SJSA1 (cell line): ENCODE measurements at places on chromosomes 12 and 14. TPM values are rescaled to one million over a fixed set of nuclear protein-coding genes. Genes with fewer than 3 reads are reported as not detected.

Gene LRTM2
- not detected in 2 replicates for total RNA-seq

Gene SERPINA5
- 0.42 TPM in 1 of 2 replicates, not detected in the other for total RNA-seq

Gene TMCC3
- 0.81 and 1.9 TPM in 2 replicates for total RNA-seq

Gene MUCL1
- not detected in 2 replicates for total RNA-seq

DNA sequence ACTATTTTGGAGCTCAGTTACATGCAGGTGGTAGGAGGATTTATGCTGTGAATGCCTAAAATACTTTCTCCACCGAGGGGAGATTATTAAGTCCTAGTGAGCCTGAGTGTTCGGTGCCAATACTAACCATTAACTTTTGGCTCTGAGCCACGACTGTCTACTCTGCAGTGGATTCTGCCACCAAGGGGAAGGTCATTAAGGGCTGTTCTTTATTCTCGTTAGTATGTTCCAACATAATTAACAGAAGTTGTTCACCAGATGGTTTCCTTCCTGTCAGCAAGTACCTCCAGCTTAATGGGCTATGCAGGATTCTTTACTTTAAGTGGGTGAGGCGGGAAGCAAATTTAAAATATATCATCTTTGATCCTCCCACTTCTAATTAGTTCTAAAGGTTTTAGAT, 326.3 kb downstream of the BMP4 start:
- H3K4me1 ChIP-seq = no peaks in the 10 kb centered on the region
- no peaks in the 10 kb centered on the region for H3K36me3 ChIP-seq
- no peak for DNase-seq
- H3K4me3 ChIP-seq = no peak overlapping the region
- peaks cover 4% of the 10 kb centered on the region; the same call in 1 of the 2 replicates for H3K27me3 ChIP-seq
- H3K27ac ChIP-seq = no peak overlapping the region

DNA sequence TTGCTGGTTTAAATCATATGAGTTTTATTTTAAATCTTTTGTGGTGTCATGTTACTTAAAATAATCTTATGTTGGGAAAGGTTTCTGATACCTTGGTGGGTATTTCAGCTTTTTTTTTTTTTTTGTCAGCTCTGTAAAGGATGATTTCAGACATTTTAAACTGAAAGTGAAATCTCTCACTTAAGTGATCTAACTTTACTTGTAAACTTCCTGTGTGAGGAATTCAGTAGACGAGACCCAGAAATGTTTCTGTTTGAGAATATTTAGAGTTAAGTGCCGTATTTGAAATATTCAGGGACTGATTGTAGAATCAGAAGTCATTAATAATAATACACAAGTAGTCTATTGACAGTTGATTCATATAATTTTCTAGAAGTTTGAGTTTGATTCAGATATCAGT, 37.8 kb downstream of the PROX2 start:
- DNase-seq = no peak
- peaks cover 29% of the 10 kb centered on the region for H3K36me3 ChIP-seq
- no peak overlapping the region for H3K4me3 ChIP-seq
- H3K27me3 ChIP-seq = no peaks in the 10 kb centered on the region
- H3K27ac ChIP-seq = peak overlapping the region; percentile 5
- H3K4me1 ChIP-seq = peaks cover 11% of the 10 kb centered on the region

GRCh38 chr14:21735639-21736307, 62.2 kb upstream of the OR4E1 start:
- H3K27ac ChIP-seq = no peak overlapping the region
- no peaks in the 10 kb centered on the region for H3K36me3 ChIP-seq
- DNase-seq = no peak
- H3K27me3 ChIP-seq = peaks cover 14% of the 10 kb centered on the region
- no peak overlapping the region for H3K4me3 ChIP-seq
- H3K4me1 ChIP-seq = no peaks in the 10 kb centered on the region

GRCh38 chr14:101875041-101875726, 89.2 kb upstream of the DYNC1H1 start:
- H3K27me3 ChIP-seq = no peaks in the 10 kb centered on the region
- H3K36me3 ChIP-seq = peaks cover 5% of the 10 kb centered on the region
- peaks cover 17% of the 10 kb centered on the region for H3K4me1 ChIP-seq
- DNase-seq = no peak
- H3K4me3 ChIP-seq = no peak overlapping the region
- H3K27ac ChIP-seq = no peak overlapping the region

- H3K4me1 ChIP-seq = peaks cover 21% of the 10 kb centered on the region
- no peak overlapping the region for H3K4me3 ChIP-seq
- peaks cover 2% of the 10 kb centered on the region; the same call in 1 of the 2 replicates for H3K36me3 ChIP-seq
- no peaks in the 10 kb centered on the region for H3K27me3 ChIP-seq
Observed at GRCh38 chr14:85613496-85613895, 83.6 kb downstream of the FLRT2 start.

GRCh38 chr12:96378319-96378718, 21.9 kb downstream of the CDK17 start:
- H3K27ac ChIP-seq = no peak overlapping the region
- H3K4me1 ChIP-seq = peaks cover 2% of the 10 kb centered on the region; the same call in 1 of the 2 replicates
- H3K4me3 ChIP-seq = no peak overlapping the region

DNA sequence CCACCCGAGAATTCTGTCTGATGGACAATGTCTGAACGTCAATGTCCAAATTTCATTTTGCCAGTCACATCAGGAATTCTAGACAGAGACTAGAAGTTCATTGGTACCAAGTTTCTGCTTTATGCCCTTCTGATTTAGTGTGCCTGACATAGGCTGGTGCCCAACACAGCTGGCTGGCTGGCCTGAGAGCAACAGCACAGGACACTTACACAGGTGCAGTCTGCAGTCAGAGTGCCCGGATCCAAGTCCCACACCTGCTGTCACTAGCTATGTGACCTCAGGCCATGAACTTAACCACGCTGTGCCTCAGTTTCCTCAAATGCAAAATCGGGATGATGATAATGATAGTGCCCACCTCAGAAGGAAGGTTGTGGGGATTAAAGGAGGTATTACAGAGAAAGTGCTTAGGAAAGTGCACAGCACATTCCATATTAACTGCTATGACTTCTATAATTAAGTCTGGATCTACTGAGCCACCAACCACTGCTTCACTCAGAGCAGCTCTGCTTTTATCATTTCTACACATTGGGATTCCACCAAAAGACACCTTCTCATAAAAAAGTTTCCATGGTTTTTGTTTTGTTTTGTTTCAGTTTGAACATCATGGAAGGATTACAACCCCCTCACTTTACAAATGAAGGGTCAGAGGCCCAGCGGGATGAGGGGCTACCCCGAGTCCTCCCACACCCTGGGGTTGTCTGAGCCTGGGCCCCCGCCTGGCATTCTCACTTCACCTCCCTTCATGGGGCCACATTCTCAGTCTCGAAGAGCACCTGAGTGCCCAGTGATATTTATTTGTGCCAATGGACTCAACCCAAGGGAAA, 168.8 kb upstream of the BCL2L14 start:
- H3K4me1 ChIP-seq = peaks cover 15% of the 10 kb centered on the region
- no peaks in the 10 kb centered on the region; the same call in 1 of the 2 replicates for H3K27me3 ChIP-seq
- H3K36me3 ChIP-seq = no peaks in the 10 kb centered on the region
- no peak overlapping the region for H3K4me3 ChIP-seq
- no peak overlapping the region for H3K27ac ChIP-seq

DNA sequence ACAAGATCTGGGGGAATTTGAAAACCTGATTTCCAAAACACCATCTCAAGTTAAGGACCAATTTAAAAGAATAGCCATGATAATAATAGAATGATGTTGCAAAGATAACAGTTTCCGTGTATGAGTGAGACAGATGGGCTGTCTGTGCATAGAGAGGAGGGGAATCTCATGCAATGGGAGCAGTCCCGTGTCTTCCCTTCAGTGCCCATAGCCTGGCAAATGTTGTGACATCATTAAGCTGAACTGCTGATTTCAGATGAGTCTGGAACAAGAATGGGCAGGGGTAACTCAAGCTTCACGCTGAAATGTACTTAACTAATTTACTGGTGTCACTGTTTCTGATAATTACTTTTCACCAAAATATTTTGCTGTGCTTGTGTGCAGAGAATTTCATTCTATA, 454.0 kb downstream of the FOXG1 start:
- H3K27me3 ChIP-seq = no peaks in the 10 kb centered on the region
- H3K4me1 ChIP-seq = peaks cover 4% of the 10 kb centered on the region; the same call in 1 of the 2 replicates
- no peak overlapping the region for H3K27ac ChIP-seq
- DNase-seq = no peak
- no peaks in the 10 kb centered on the region for H3K36me3 ChIP-seq
